ENCODE measurements at places on chromosomes 5 and 9. TPM values are rescaled to one million over a fixed set of nuclear protein-coding genes. Genes with fewer than 3 reads are reported as not detected.

DNA sequence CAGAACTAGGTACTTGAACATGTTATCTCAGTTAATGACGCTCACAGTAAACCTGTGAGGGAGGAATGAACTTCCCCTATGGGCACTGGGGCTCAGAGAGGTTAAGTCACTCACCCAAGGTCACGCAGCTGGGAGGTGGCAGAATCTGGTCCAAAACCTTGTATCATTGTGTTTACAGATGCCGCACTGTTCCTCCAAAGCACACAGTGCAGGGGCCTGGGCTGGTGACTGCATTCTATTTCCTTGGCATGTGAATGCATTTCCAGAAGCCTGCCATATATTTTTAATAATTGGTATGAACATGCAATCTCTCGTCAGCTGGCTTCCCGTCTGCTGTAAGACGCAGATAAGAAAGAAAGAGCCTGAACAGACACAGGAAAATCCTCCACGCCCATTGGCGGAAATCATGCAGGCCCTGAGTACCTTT, 77.0 kb upstream of the TBC1D2 start:
- no peak for DNase-seq

GRCh38 chr9:18357321-18357720, 116.6 kb upstream of the ADAMTSL1 start:
- no peak for DNase-seq

DNA sequence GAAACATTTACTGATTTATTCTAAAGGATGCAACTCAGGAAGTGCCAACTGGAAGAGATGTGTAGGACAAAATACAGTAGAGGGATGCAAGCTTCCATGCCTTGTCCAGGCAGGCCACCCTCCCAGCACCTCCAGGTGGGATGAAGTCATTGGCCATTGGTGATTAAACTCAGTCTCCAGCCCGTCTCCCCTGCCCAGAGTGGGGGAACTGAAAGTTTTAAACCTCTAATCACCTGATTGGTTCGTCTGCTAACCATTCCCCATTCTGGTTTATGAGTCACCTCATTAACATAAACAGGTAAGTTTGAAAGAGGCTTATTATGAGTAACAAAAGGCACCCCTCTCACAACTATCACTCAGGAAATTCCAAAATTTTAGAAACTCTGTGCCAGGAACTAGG, 8.1 kb downstream of the TNFAIP8 start:
- no peak for DNase-seq

DNA sequence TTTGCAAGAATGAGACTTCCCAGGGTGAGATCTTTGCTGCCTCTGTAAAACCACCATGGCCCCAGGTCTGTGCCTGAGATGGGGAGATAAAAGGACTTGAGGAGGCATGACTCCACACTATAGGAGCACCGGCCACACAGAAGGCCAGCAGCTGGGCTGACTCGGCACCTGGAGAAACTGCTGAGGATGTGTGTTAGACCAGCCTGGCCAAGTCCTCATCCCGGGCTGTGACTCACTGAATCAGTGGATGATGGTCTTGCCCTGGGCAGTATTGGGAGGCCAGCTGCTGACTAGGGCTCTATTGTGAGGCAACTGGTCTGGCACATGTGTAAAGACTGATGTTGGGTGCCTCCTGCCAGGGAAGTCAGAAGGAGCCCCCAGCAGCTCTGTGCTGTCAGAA, 286.2 kb downstream of the ACTL7B start:
- no peak for DNase-seq

Gene ATG10
- 11.8 TPM for total RNA-seq

Gene CER1
- total RNA-seq: not detected

Data from progenitor cell of endocrine pancreas (in vitro differentiated cells).